Stimulated activated CD8-positive, alpha-beta memory T cell treated with anti-CD3 and anti-CD28 coated beads, Interleukin-15, amount 100 ng/mL, for 24 hours (primary cell): ENCODE measurements at places on chromosomes 4 and X.

- DNase-seq = no peak
Measured at GRCh38 chr4:6687947-6688878, 5.5 kb upstream of the S100P start.

GRCh38 chr4:123790681-123791080 lies 394.1 kb downstream of the SPRY1 start:
- no peak for DNase-seq

DNA sequence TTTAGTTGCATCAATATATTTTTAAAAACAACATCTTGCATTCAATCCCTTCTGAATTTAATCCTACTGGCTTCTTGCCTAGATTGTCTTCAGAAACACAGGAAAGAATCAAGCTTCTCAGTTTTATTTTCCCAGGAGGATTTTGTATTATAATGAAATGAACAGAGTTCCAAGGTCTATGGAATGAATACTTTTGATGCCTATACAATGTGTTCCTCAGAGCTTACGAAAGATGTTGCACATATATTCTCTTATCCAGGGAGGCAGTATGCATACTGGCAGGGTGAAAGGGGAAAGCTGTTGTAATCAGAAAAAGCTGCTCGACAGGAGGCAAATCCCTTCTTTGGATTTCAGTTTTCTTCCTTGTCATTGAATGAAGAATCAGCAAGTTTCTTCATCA lies 8.8 kb downstream of the TMPRSS11D start:
- DNase-seq = no peak

- no peak for DNase-seq
Measured at GRCh38 chr4:105179539-105180401, 33.1 kb downstream of the TET2 start.

GRCh38 chr4:177308125-177308524 lies 1.5 kb upstream of the NEIL3 start:
- DNase-seq = no peak

DNA sequence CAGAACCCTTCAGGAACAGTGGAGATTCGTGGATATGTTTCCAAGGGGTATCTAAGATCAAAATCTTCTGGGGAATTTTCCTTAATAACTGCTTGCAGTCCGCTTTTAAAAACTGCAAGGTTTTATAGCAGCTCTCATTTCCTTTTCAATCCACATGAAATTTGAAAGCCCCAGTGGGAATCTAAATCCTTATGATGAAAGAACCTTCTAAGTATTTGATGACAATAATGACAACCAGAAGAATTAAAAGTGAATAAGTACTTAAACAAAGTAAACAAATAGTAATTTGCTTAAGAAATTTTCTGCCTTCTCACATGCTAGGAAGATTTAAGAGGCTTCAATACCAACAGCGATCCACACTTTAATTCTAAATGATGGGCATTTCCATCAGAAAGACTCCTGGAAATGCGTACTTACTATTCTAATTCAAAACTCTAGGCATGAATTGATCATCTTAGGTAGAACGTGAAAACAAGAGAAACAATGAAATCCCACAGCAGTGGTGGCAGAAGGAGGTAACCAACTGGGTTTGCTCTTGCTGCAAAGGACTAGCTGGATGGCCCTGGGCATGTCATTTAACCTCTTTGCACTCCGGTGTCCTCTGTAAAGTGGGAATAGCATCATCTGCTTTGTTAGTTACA lies 37.6 kb upstream of the S100G start:
- DNase-seq = no peak

DNA sequence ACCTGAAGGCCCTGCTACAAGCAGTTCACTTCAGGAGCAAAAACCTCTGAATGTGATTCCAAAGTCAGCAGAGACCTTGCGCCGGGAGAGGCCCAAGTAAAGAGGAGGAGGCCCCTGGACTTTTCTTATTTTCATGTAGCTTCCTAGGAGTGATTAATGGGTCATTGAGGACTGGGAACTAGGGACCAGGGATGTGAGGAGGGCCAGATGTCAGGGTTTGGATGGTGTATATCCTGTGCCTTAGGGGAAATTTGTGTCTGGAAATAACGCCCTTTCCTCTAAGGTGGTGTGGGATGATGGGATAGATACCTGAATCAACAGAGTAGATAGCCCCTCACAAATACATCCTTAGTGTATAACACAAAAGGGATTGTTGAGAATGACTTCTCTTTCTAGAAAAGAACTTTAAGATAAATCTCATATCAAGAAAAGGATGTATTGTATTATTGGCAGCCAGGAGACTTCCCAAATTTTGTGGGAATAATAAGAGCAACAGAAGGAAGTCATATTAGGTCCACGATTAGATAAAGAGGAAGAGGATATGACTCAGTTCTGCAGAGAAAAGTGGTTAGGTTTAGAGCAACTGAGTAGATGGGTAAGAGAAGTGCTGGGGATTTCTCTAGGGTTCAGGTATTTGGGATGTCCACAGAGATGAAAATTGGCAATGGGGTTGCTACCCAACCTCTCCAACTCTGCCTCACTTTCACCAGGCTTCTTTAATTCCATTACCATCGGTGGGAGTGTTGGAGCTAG lies 1.1 kb downstream of the ITGB1BP2 start:
- DNase-seq = no peak

- DNase-seq = no peak
Measured at GRCh38 chr4:56650262-56651055, 30.6 kb downstream of the HOPX start.

GRCh38 chrX:78109458-78109857 lies 5.4 kb downstream of the PGK1 start:
- DNase-seq = no peak

DNA sequence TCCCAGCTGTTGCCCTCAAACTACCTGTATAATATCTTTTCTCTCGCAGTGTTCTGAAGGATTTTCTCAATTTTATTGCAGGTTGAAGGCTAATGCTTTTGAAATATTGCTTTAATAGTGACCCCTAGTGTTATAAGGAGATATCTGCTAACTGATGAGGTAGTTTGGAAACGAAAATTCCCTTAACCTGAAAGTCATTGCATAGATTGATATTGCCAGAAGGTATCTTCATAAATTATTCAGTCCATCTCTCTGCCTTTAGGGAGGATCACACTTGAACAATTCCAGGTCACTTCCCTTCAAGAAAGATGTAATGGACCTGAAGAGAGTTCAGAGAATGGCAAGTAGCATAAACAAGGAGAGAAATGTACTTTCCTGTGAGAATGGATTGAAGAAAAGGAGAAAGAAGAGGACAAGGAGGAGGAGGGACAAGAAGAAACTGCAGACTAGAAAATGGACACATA lies 44.1 kb downstream of the TIGD4 start:
- no peak for DNase-seq

GRCh38 chr4:115763051-115763450 lies 649.6 kb upstream of the NDST4 start:
- no peak for DNase-seq

- DNase-seq = no peak
Measured at GRCh38 chr4:152408514-152409327, 127.2 kb downstream of the FBXW7 start.

GRCh38 chrX:151151665-151152267 lies 24.6 kb upstream of the GPR50 start:
- no peak for DNase-seq

GRCh38 chrX:71919431-71919830 lies 8.8 kb downstream of the NHSL2 start:
- DNase-seq = no peak

- no peak for DNase-seq
Measured at GRCh38 chrX:121254336-121254735, 206.9 kb downstream of the GLUD2 start.

- DNase-seq = no peak
Measured at GRCh38 chrX:13891377-13892140, 74.7 kb upstream of the GPM6B start.

- no peak for DNase-seq
Measured at GRCh38 chr4:145503486-145504072, 21.9 kb downstream of the SMAD1 start.

GRCh38 chrX:959595-959994 lies 252.9 kb downstream of the CRLF2 start:
- DNase-seq = no peak

GRCh38 chr4:41432881-41433280 lies 105.1 kb upstream of the LIMCH1 start:
- DNase-seq = no peak

DNA sequence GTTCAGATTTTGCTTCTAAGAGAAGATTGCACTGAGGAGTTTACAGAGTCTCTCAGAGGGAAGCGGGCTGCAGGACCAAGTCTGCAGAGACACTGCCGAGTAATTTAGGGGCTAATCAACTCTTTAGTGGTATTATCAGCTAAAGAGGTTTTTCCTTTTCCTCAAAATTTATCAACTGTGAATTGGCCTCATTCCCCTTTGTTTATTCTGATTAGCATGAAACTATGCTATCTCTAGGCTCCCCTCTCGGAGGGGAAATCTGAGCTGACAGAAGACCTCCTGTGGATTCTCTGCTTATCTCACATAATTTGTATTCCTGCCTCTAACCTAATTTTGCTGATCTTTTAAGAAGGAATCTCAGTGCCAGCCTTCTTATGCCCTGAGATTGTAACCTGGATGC lies 201.0 kb downstream of the DCTD start:
- DNase-seq = no peak
